Activated T-cell treated with anti-CD3 and anti-CD28 coated beads for 1 hour (primary cell): ENCODE measurements at places on chromosomes 4 and X.

GRCh38 chr4:140291259-140291658, 82.2 kb upstream of the SCOC start:
- no peak for DNase-seq

DNA sequence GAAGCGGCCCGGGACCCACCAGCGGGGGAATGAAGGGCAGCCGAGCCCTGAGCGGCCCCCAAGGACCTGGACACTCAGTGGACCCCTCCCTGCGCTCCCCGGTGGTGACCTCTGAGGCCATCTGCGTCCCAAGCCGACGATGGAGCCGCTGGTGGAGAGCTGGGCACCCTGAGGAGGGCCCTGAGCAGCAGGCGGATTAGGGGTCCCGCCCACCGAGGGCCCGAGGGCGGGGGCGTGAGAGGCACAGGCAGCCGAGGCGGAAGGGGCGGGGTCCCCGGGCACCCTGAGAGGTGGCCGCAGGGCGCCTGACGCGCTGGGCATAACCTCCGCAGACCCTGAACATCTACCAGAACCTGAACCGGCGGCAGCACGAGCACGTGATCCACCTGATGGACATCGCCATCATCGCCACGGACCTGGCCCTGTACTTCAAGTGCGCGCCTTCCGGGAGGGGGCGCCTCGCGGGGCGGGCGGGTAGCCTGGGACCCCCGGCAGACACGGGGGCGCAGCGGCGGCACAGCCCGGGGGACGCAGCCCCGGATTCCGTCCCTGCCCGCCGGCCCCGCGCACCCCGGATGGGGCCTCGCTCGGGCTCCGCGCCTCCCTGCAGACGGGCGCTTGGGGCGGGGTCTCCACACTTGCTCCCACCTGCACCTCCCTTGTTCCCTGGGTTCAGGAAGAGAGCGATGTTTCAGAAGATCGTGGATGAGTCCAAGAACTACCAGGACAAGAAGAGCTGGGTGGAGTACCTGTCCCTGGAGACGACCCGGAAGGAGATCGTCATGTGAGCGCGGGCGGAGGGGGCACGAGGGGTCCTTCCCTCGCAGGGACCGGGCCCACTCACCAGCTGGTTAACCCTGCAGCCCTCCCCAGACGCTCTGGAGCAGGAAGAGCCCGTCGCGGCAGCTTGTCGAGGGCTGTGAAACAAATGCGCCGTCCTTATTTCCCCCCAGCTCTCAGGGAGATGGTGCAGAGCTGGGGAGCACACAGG, 10.3 kb downstream of the ATP5ME start:
- peak; percentile 67 for DNase-seq

DNA sequence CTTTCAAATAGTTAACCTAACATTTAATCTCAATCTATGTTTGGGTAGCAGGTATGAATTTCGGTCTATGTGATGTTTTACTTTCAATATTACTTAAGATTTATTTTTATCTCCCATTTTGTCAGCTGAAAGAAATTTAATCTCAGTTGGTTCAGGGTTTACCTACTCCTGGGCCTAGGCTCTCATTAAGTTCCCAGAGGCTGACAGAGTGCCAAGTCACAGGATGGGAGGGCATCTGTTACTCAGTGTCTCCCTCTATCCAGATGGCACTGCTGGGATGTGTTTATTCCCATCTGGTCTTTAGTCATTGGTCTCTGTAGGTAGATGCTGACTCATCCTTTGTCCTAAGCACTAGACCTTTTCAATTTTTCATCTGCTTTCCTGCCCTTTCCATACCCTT, 129.4 kb upstream of the ARSJ start:
- no peak for DNase-seq

GRCh38 chr4:52618795-52619590, 40.1 kb downstream of the USP46 start:
- no peak for DNase-seq

- no peak for DNase-seq
These were observed 17.6 kb downstream of the APBB2 start for GRCh38 chr4:41196633-41197332.

DNA sequence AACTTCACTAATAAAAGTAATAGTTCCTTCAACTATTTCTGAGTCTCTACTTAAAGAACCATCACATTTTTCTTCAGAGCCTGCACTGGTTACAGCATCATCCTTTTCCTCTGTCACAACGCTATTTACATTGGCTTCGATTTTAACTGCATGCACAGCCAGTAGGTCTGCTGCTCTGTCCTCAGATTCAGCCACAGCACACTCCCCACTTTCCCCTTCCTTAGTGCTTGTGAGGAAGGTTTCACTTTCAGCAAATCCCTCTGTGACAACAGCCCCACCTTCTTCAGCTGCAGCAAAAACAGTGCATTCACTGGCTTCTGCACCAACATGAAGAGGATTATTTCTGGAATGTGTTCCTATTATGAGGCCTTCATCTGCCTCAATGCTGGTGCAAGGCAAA, 25.7 kb downstream of the BOD1L1 start:
- DNase-seq = no peak

- no peak for DNase-seq
These were observed 41.0 kb downstream of the PDK3 start for GRCh38 chrX:24506082-24506481.

- DNase-seq = no peak
These were observed 10.5 kb upstream of the TIGD2 start for GRCh38 chr4:89100853-89101252.

GRCh38 chr4:40170588-40170987, 26.2 kb upstream of the RHOH start:
- DNase-seq = no peak

GRCh38 chr4:56817840-56818491, 3.5 kb downstream of the SPINK2 start:
- no peak for DNase-seq

GRCh38 chrX:101452056-101452455, 33.2 kb upstream of the ARMCX4 start:
- DNase-seq = no peak

GRCh38 chr4:148951346-148951745, 509.1 kb upstream of the NR3C2 start:
- DNase-seq = no peak

DNA sequence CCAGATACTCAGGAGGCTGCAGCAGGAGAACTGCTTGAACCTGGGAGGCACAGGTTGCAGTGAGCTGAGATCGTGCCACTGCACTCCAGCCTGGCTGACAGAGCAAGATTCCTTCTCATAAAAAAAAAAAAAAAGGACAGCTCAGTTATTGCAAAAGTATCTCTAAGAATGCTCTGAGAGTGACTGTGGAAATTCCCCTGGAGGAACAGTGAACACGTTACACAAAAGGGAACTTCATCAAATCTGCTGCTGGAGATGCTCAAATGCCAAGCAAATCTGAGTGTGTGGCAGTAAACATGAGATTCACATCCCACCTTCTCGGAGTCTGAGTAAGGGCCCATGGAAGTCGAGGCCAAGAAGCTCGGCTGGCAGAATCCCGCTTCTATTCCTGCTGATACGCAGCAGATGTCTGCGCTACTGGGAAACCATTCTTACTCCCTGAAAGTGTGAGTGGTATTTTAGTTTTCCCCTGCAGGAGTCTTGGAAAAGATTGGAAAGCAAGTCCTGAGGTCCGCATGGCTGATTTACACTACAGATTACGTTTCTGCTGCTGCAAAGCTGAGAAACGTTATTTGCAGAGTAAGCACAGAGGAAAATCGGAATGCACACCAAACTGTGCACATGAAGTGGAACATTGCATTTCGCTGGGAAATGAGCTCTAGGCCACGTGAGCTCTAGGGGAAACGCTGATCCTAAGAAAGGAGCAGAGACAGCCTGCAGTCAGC, 162.9 kb downstream of the NSUN7 start:
- DNase-seq = no peak

- DNase-seq = no peak
These were observed 305.5 kb upstream of the TACR3 start for GRCh38 chr4:104025251-104025650.

- no peak for DNase-seq
These were observed 793 bp downstream of the GRIA3 start for GRCh38 chrX:123184866-123185276.

GRCh38 chr4:172726001-172726423, 442.6 kb upstream of the GALNT7 start:
- DNase-seq = no peak

- no peak for DNase-seq
These were observed 267.2 kb downstream of the MAPK10 start for GRCh38 chr4:86092684-86093083.

DNA sequence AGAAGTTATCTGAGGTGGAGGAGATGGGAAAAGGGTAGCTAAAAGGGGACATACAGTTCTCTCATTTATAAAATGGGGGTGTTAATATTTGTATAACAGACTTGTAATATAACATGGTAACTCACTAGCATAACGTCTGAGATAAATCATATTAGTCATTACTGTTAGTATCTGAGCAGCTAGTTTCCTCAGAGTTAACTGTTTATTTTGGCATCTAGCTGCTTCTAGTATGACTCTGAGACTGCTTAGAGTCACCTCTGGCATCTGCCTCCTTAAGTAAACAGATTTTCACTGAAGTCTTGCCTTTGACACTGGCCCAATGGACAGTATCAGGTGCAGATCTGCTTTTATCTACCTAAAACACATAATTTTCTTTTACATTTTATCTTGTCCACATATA, 58.1 kb downstream of the SLC30A9 start:
- DNase-seq = no peak

DNA sequence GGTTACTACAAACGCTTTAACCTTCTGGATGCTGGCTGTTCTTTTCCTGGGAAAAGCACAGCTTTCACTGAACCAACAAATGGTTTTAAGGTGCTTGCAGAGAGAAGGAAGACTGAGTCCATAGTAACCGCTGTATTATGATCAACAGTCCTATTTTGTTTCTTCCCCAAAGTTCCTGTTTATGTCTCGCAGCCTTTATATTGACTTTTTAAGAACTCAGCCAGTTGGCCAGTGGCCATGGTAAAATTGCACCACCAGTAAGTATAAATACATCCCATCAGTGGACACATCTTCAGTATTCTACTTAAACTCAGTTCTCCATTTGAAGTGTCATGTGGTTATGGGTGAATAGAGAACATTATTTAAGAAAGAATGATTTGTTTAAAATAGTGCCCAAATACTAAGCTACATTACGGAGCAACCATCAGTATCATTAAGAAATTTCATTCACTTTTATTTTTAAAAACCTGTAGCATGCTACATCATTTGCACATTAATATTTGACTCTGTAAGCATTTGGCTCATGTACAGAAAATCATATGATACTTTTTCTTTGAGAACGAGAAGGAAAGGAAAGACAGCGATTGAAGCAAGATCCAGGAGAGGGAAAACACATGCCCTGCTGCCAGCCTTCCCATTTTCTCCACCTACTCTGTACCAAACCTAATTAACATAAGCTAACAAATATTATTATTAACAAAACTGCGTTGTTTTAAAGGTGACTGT, 287.0 kb downstream of the ARHGAP24 start:
- no peak for DNase-seq

GRCh38 chr4:76752861-76753501, 145.0 kb downstream of the SOWAHB start:
- DNase-seq = no peak

DNA sequence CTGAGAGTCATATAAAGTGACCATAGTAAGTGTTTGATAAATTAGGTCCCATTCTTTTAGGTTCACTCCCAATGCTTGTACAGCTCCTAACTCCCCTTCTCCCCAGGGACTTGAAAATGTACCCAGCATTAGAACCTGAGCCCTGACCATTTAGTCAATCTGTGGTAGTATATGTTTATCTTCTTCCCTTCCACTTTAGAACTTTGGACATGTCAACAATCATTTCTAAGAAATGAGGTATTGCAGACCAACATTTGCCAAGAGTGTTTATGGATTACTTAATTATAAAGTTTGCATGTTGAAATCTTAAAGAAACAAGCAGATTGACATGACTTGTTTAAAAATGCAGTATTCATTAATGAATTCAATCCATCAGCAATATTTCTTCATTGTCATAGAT, 26.0 kb downstream of the AFM start:
- no peak for DNase-seq

GRCh38 chr4:165625281-165625680, 246.5 kb downstream of the CPE start:
- no peak for DNase-seq

- no peak for DNase-seq
These were observed 340.0 kb upstream of the NDST4 start for GRCh38 chr4:115453416-115453815.

GRCh38 chr4:140152013-140152703, 1.8 kb downstream of the MAML3 start:
- peak; percentile 70 for DNase-seq

GRCh38 chrX:23765868-23766267, 17.1 kb upstream of the SAT1 start:
- DNase-seq = no peak

GRCh38 chrX:75746891-75747639, 38.0 kb downstream of the MAGEE2 start:
- DNase-seq = peak; percentile 2

DNA sequence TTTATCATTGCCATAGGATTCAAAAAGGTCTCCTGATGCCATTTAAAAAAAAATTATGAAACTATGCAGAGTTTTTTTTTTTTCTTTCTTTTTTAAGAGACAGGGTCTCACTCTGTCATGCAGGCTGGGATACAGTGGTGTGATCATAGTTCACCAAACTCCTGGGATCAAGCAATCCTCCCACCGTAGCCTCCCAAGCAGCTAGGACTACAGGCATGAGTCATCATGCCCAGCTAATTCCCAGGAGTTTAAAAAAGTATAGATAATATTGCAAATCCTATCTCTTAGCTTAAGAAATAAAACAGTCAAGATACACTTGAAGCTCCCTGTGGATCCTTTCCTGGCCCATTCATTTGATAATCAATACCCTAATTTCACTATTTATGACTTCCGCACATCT, 58.6 kb upstream of the PRSS48 start:
- DNase-seq = no peak

GRCh38 chr4:947491-947971, 15.3 kb downstream of the TMEM175 start:
- no peak for DNase-seq

DNA sequence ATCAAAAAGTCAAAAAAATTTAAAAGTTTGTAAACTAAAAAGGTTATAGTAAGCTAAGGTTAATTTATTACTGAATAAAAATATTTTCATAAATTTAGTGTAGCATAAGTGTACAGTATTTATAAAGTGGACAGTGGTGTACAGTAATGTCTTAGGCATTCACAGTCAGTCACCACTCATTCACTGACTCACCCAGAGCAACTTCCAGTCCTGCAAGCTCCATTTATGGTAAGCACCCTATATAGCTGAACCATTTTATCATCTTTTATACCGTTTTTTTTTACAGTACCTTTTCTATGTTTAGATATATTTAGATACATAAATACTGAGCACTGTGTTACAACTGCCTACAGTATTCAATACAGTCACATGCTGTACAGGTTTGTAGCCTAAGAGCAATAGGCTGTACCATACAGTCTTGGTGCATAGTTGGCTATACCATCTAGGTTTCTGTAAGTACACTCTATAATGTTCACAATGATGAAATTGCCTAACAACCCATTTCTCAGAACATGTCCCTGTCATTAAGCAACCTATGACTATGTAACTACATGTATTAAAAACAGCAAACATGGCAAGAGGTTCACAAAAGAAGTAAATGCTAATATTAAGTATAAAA, 18.6 kb downstream of the ACSL4 start:
- DNase-seq = no peak

GRCh38 chrX:631802-632365, 1.3 kb downstream of the SHOX start:
- DNase-seq = no peak
